ENCODE measurements at places on chromosomes 1 and 21. TPM values are rescaled to one million over a fixed set of nuclear protein-coding genes. Genes with fewer than 3 reads are reported as not detected.

ASCL5 gene
- total RNA-seq, result not detected

TTC39A gene
- 0.78 TPM for total RNA-seq

SPRR2F gene
- not detected for total RNA-seq

CD53 gene
- not detected for total RNA-seq

C1orf210 gene
- total RNA-seq, result 2.8 TPM

OR2AK2 gene
- total RNA-seq, result not detected

PCAT6 gene
- not detected for total RNA-seq

CELA3B gene
- not detected for total RNA-seq

GOLT1A gene
- not detected for total RNA-seq

ADAMTS4 gene
- 1.5 TPM for total RNA-seq

UBE2U gene
- not detected for total RNA-seq

LCE1D gene
- total RNA-seq, result not detected

NAV1 gene
- 40.2 TPM for total RNA-seq

NR0B2 gene
- total RNA-seq, result not detected

GOLPH3L gene
- total RNA-seq, result 13.9 TPM

TNFRSF18 gene
- not detected for total RNA-seq

KCNK2 gene
- not detected for total RNA-seq

LIN28A gene
- total RNA-seq, result not detected

PRKAA2 gene
- 0.53 TPM for total RNA-seq

LCE3E gene
- 1.6 TPM for total RNA-seq

RAB7B gene
- total RNA-seq, result 28.8 TPM

C1orf74 gene
- total RNA-seq, result 6.0 TPM

GSTM5 gene
- total RNA-seq, result not detected

HCN3 gene
- total RNA-seq, result 0.55 TPM

PAQR6 gene
- 0.30 TPM for total RNA-seq

CCDC27 gene
- total RNA-seq, result not detected

C1orf185 gene
- total RNA-seq, result not detected

KCNN3 gene
- not detected for total RNA-seq

OTUD7B gene
- 6.4 TPM for total RNA-seq

GRIK1 gene
- total RNA-seq, result not detected

LEMD1 gene
- total RNA-seq, result 2.1 TPM

FCRLB gene
- 0.78 TPM for total RNA-seq

ERICH3 gene
- not detected for total RNA-seq

DTL gene
- 15.3 TPM for total RNA-seq
